ENCODE measurements at places on chromosomes 7 and 10.
A peak's percentile ranks its signal among the peaks of the same experiment; 100 is the strongest.

DNA sequence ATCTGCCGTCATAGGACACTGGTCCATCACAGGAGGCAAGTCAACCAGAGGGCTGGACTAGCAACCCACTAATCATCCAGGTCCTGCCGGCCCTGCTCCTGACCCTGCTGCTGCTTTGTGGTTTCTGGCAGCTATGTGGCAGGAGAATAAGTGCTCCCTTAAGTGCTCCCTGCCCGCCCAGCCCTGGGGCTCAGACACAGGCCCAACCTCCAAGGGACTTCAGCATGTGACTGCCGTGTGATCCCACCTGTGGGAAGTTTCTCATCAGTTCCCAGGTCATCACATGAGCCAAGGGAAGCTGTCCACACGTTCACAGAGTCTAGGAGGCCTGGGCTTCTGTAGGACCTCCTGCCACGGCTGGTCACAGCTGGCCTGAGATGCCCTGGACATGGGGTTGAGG is 34.2 kb upstream of the ZNF488 start:
- no peak for DNase-seq

DNA sequence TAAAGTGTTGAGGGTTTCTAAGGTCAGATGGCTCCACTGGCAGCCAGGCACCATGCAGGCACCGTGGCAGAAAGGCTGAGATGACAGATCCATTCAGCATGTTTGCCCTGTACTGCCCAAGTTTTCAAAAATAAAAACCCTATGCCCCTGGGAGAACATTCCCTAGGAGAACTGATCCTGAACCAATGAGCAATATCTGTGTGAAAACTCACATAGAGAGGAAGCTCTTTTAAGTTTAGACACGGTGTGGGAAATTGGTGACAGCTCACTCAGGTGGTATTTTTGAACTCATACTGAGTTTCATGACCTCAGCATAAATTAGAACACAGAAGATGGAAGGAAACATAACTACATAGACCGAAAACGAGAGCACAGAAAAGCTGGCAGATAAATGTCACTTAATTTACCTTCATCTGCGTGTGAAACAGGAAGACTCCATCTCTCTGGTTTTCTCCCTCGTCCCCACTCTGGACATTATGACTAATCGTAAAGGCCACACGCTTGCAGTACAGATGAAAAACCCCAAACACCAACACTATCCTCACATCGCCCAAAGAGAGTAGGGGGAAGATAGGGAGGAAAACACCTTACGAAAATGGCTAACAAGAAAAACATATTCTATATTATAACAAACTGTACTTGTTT is 127.8 kb downstream of the ICA1 start:
- DNase-seq = peak; percentile 51

DNA sequence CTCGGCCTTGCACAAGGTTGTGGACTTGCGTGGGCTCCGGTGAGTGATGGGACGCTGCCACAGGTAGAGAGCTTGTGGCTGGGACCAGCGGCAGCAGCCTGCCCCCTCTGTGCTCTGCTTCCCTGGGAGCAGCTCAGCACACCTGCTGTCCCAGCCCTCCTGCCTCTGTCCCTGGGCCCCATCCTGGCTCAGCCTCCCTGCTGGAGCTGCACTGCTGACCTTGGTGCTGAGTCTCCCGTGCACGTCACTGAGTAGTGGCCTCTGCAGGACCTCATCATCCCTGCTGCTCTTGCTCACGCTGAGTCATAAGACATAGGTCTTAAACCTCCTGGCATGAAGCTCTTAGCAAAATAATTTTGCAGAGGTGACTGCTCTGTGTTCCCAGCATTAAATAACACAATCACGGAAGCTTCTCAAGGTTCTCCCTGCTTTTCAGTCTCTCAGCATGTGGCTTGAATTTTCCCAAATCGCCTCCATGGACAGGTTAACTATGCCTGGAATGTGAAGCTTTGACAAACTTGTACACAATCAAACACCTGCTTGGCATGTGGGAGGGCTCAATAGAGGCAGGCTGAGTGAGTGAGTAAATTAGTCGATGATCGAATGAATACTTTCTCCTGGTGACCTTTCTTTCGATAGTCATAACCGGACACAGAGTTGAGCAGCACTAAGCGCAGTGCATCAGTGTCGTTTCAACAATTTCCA is 63.8 kb upstream of the NPS start:
- no peak for DNase-seq

DNA sequence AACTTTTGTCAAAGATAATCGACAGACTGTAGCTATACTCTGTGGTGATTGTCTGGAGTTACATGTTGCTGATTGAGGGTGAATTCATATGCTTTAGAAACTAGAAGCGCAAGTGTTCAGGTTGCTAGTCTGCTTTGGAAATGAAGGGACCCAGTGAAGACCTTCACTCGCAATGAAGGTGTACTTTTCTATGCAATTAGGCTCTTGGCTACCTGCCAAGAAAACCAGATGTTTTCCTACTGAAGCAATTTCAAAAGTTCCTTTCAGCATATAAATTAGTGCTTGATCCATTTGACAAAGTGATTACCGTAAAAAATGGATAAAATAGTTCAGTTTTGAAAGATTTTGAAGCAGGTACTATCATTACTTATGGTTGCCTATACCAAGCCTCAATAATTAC is 10.0 kb upstream of the STK31 start:
- no peak for DNase-seq

- DNase-seq = peak; percentile 98
Observed at GRCh38 chr7:73522105-73522872, at the start of gene BAZ1B. Gene BAZ1B, minus strand, starts transcription at chr7:73522293. Its CDS starts 360 bp downstream, at chr7:73521933.

- DNase-seq = peak; percentile 36
Observed at GRCh38 chr10:69215405-69216171, 4.5 kb upstream of the HKDC1 start.

DNA sequence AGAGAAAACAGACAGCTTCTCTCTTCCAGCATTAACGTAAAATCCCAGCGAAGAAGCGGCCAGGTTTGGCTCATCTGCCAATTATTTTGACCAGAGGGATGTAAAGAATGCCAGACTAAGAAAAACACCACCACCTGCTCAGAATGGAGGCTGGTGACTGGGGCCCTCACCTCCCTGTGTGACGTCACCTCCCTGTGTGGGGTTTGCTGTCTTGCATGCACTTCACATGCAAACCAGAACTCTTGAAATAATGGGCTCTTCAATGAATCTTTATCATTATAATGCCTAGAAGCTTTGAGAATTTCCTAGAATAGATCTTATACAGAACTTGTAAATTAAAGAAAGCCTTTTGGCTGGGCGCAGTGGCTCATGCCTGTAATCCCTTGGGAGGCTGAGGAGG is 101.8 kb upstream of the WAC start:
- DNase-seq = no peak

DNA sequence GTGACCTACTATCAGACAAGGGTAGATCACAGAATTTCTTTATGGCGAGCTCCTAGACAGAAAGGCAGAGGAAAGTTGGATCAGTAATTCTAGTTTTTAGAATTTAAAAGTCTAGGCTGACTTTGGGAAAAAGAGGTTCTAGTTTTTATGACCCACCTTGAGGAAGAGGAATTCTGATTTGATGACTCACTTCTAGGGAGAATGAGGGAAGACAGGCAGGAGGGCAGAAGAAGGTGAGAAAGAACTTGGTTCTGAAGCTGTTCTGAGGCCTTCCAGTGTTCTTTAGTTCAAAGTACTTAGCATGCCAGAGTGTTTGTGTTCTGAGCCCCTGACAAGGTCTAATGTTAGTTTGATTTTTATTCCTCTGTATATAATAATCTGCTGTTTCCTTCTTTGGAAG is 97.2 kb downstream of the PODXL start:
- no peak for DNase-seq

GRCh38 chr10:8121201-8121890 is 66.9 kb downstream of the GATA3 start:
- DNase-seq = no peak

DNA sequence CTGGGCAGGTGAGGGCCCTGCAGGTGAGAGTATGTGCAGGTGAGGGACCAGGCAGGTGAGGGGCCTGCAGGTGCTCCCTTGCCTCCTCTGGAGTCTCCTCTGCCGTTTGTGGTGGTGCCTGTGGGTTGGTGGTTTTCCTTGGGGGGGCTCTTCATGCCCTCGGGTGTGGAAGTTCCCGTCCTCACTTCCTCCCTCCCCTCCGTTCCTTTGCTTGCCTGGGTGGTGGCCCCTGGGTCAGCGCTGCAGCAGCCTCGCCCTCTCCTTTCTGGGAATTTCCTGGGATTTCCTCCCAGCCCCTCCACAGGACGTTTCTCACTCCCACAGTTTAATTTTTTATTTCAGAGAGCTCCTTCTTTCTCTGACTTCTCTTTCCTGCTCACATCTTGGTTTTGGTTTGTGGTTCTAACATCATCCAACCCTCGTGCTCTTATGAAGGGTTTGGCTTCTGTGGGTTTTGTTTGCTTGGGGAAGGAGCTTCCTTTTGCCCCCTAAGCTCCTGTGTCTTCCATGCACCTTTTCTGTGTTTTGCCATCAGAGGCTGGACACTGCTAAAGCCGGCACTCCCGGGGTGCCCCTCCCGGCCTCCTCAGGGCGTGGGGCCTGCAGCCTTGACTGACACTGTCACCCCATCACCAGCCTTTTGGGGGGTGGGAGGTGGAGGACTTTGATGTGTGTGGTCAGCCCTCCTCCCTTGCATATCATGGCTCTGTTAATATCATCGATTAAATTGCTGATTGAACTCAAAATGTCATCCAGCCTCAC is 29.2 kb upstream of the ADGRA1 start:
- no peak for DNase-seq

GRCh38 chr10:10540398-10540797 is 477.3 kb upstream of the CELF2 start:
- no peak for DNase-seq

DNA sequence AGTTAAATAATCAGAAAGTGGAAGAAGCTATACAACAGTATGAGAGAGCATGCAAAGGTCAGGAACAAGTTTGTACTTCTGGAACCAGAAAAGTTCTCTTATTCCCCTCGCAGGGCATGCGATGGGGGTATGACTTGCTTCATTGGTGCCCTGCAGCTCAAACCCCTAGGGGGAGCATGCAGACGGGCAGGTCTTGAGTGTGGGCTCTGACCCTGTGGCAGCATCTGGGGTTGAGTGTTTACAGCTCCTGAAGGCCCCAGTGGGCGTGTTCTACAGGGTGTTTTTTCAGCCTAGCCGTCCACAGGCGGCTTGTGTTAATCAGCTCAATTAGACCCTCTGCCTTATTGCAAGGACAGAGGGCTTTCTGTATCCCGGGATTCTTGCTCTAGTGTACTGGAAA is 44.5 kb downstream of the KIF20B start:
- DNase-seq = no peak

DNA sequence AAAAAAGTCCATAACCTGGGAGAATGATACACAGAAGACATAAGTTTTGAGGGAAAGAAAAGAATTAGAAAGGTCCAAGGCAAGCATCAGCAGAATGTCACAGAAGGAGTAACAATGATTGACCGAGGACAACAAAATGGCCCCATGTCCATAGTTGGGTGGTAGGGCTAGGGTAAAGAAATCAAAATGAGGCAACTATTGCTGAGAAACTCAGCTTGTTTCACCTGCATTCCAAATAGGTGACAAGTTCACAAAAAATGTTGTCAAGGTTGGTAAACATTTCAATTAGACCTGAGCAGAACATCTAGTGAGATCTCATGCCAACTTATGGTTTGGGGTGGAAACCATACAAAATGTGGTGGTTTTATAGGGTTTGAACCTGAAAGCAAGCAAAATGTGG is 22.8 kb upstream of the DLX6 start:
- DNase-seq = no peak

DNA sequence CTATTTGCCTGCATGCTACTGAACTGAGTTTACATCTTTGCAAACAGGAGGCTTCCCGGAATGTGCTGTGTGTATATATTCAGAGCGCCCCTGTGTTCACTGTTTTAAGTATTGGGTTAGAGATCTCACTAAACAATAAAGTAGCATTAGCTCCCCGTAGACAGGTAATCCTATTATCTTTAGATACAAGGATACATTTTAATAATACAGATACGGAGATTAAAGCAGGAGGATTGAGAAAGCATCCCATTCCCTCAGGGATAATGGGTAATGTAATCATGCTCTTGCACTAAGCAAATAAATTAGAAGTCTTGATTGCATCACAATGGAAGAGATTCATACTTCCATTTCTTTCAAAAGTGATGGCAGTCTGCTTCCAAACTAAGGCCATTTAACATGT is 809.0 kb downstream of the NRG3 start:
- DNase-seq = no peak

GRCh38 chr10:109773288-109774120 is 149.8 kb downstream of the XPNPEP1 start:
- DNase-seq = no peak

- DNase-seq = no peak
Observed at GRCh38 chr7:19024261-19024660, 93.2 kb downstream of the TWIST1 start.

DNA sequence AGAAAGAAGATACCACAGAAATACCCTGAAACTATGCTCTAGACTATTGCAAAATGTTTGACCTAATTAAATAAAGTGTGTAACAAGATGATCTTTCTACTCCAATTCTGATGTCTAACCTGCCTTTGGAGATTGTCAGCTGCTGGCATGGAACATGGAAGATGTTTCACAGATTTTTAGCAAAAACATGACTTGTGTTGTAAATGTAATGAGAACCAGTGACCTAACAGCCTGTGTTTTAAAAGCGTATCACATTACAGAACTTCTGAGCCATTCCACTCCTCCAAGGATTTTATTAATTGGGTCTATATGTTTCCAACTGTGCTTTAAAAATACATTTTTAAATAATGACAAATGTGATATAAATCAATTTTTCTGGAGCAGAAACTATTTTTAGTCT is 526.3 kb upstream of the SEMA3D start:
- no peak for DNase-seq

- no peak for DNase-seq
Observed at GRCh38 chr10:80619036-80619435, 81.3 kb downstream of the SH2D4B start.

DNA sequence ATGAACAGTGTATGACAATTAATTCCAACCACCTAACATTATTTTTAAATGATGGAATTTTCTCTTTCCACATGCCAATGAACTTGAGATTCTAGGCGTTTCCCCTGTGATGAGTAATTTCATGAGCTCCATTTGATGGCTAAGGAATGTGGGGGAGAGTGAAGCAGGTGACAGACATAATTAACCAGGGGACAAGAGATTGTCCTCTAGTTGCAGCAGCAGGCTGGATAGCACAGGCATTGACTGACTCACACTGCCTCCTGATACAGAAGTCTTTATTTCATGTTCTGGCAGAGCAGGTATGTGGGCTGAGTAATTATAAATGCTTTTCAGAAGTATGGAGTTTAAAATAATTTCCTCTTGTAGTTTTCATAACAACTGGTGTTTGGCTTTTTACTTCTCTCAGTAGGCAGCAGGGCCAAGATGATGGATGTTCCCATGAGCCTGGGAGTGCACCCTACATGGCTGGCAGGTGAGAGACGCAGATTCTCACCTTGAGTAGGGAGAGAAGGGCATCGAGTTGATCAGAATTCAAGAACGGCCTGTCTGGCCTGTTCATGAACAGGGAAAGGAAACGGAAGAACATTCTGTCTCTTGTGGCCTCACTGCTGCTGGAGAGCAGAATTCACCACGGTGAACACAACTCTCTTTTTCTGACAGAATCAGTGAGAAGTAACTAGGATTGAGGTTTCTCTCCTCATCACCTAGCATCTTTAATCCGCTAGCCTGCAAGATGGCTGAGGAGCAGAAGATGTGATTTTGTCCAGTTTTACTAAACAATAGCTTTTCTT is 118.8 kb downstream of the AOAH start:
- no peak for DNase-seq

- DNase-seq = no peak
Observed at GRCh38 chr10:132960631-132961419, 18.5 kb upstream of the CFAP46 start.

All from CD4-positive, alpha-beta T cell treated with Interleukin-10 for 1 hour (primary cell).